Endothelial cell (in vitro differentiated cells): ENCODE measurements at places on chromosomes 5 and 9.
A peak's percentile ranks its signal among the peaks of the same experiment; 100 is the strongest.

- DNase-seq: no peak
These were observed 15.2 kb downstream of the FBXL7 start for GRCh38 chr5:15515229-15515628.

DNA sequence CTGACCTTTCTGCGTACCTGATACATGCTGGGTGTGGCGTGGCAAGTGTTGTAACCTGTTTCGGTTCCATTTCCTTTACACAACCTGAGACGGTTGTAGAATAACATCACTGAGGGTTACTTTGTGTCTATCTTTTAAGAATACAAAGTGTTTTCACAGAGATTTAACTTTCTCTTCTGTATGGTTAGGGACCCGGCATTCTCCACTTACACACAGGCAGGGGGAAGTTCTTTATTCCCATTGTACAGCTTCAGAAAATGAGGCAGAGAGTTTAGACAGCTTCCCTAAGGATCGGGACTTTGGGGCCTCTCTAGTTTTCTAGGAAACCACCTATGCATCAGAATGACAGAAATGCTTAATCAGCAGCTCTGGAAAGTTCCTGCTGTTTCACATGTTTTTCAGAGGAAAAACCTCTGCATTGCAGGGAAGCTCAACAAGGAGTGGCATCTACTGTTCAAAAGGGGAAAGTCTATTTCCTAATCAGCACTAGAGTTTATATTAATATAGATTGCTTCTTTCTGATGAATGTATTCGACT lies 41.3 kb downstream of the CAST start:
- no peak for DNase-seq

DNA sequence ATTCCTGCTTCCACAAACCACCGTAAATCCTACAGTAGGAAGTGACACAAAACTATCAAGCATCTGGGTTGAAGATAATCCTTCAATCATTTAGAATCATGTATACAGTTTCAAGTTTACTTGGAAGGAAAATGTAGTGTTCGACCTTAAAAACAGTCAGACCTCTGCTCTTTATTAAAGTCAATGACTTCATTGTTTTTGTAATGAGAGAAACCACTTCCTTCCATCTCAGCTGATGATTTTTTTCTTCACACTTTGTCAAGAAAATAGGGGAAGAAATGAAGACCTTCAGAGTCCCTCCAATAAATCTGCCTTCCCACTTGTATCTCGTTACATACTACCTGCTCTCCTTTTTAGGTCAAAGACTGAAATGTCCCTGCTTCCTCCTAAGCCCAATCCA lies 30.1 kb downstream of the TUSC1 start:
- no peak for DNase-seq

DNA sequence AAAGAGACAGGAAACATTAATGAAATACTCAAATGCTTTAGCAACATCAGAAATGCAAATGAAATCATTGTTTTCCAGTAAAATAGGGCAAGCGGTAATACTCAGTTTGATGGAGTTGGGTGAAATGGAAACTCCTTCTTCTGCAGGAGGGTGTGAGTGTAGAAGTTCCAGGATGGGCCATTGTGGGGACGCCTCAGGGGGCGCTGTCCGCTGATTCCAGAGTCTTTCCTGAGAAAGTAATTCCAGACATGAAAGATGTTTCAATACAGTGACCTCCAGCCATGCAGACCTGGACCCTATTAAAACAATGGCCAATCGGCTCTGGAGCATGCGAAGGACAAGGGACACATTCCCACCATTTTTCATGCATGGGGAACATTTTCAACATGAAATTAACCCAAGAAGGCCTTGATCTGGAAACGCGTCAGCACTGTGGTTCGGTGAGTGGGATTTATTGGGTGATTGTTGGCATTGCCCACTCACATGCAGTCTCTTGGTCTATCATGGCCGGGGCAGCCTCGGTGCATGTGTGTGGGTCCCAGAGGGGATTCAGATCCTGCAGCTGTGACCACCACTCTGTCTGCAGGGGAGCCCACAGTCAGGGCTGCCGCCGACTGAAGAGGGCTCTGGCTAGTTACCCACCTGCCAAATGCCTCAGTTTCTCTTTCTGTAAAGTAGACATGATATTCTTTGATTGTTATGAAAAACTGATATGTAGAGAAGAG lies 132.6 kb upstream of the IRX4 start:
- no peak for DNase-seq

GRCh38 chr9:86529496-86530275 lies 175.5 kb upstream of the TUT7 start:
- no peak for DNase-seq

DNA sequence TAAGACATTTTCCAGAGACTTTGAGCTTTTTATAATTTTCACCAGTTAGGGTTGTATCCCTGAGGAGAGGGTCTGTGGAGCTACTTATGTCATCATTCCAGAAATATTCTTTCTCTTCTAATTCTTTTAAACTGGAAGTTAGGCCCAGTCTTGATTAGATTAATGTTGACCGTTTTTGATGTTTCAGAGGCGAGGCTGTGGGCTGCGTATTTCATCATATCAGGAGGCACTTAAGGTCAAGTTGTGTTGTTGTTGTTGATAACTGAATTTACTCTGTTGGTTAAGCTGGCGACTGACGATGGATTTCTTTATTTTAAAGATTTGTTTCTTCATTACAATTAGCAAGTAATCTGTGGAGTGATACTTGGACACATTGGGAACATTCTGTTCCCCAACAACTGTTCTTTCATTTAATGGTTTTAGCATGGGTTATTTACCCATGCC lies 20.1 kb downstream of the IPO11 start:
- no peak for DNase-seq

- no peak for DNase-seq
These were observed 94.8 kb downstream of the NR3C1 start for GRCh38 chr5:143308731-143309130.

- no peak for DNase-seq
These were observed 71.3 kb downstream of the LIX1 start for GRCh38 chr5:97071101-97071500.

DNA sequence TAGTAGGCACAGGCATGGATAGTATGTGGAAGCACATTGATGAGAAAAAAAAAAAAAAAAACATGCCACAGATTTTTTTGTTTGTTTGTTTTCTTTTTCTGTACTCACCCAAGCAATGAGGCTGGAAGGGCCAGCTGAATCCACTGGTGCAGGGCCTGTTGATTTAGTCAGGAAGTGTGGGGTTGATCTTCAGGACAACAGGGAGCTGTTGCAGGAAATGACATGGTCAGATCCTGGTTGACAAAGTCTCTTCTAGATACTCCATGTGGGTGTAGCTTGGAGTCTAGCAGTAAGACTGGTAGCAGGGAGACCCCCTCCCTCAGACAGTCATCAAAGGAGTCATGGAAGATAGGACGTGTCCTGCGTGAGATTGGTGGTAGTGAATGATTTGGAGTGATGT lies 191.8 kb downstream of the PAPPA start:
- no peak for DNase-seq

DNA sequence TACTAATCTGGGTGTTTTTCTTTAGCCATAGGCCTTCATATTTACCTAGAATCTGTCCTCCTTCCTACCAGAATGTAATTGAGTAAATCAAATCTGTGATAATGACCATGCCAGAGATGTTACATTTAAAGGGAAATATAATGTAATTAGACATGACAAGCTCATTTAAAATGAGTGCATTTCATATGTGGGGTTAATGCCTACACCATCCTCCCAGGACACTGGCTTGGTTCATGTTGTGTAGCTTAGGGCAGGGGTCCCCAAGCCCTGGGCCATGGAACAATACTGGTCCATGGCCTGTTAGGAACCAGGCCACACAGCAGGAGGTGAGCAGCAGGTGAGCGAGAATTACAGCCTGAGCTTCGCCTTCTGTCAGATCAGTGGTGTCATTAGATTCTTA lies 276.9 kb upstream of the DAP start:
- no peak for DNase-seq

GRCh38 chr9:77488439-77489126 lies 159.5 kb downstream of the GNA14 start:
- no peak for DNase-seq

- peak; percentile 17 for DNase-seq
These were observed 94.5 kb downstream of the LMX1B start for GRCh38 chr9:126708178-126708577.

DNA sequence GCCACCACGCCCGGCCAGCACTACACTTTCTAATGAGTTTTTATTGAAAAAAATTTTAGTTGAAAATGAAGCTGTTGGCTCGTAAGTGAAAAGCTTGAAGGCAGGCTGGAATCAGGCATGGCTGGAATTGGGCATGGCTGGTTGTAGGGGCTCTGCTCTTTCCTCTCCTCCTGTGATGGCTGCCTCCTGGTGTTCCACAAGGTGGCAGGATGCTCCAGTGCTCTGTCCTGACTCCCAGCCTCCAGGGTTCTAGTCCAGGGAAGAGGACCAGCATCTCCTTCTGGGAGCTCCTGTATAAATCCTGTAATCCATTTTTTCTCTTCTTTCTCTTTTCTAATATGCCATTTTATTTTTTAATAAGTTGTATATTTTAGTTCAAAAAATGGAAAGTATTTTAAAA lies 57.2 kb upstream of the DHFR start:
- DNase-seq: peak; percentile 39

DNA sequence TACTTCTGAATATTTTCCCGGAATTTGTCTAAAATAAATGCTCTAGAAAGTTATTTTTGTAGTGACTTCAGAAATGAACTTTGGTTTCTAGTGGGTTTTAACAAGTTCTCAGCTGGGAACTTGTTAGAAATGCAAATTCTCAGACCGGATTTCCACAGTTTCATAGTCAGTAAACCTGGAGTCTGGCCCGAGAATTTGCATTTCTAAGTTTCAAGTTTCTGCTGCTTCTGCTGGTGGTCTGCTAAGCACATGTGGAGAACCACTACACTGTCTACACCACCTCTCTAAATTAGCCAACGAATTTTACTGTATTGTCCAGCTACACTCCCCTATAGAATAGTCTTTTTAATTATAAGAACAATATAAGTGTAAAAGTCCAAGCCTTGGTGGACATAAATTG lies 208.0 kb downstream of the CHSY3 start:
- DNase-seq: no peak

DNA sequence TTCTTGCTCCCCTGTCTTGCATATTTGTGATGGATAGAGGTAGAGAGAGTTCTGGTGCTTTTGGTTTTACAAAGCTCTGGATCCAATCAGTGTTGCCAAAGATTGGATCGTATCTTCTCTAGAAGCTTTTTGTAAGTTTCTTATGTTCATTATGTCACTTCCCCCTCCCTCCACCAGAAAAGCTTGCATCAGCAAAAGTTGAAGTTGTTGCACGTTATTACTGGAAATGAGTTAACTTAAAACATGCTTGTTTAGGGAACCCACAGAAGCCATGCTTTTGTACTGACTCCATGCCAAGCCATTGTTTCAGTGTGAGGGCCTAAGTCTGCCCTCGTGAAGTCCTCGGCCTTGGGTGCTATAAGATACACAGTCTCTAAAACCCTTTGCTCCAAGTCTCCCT lies 186.5 kb downstream of the ERCC6L2 start:
- no peak for DNase-seq

GRCh38 chr9:33379666-33380389 lies 22.5 kb downstream of the AQP7 start:
- no peak for DNase-seq

DNA sequence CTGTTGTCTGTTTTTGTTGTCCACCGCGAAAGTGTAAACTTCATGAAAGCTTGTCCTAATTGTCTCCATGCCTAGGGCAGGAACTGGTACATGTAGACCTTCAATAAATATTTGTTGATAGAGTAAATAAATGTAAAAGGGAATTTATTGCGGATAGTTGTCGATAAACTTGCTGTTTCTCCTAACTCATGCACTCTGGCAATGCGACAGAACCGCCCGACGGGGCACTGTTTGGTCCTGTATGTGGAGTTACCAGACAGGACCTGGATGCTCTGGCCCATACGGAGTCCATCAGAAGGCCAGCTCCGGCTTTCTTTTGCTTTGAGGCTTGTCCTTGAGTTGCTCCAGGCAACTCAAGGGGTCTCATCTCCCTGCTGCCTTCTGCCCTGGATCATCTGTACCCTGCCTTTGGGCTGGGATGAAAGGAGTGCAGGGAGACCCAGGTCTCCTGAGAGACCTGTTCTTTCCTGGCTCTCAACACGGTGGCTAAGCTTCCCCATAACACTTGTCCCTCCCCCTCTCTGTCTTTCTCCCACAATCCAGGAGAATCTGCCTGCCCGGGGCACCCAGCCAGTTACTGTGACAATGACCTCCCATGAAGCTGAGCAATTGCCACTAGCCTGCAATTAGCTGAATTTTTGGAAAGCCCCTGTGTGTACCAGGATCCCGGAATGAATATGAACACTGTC lies 149.5 kb upstream of the PTCH1 start:
- DNase-seq: no peak

DNA sequence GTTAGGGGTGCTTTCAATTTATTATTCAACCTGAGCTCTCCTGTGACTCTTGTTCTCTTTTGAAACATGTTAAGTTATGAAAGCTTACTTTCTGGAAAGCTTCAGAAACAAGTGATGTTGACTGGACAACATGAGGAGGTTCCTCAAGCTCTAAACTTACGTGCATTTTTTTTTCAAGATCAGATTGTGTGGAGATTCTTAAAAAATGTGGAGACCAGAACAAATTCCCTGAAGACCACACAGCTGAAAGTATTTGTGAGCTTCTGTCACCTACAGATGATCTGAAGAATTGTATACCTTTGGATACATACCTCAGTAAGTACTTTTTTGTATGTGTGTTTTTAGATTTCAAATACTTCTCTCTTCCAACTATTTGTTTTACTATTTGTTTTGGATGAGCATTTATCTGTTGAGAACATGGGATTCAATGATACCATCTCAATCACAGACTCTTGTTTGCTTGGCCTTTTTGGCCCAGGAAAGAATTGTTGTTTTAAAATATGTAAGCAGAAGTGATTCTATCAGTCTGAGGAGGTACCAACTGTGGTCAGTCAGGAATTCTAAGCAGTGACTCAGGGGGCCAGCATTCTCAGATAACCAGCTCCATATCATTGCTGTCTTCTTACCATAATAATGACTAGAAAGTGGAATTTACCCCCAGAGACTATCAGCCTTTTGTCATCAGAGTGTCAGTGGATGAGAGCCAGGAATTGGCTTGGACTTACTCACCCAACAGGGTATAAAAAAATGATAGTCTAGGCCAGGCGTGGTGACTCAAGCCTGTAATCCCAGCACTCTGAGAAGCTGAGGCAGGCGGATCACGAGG lies 34.4 kb upstream of the GLIPR2 start:
- no peak for DNase-seq

GRCh38 chr5:34865091-34865490 lies 26.1 kb downstream of the TTC23L start:
- DNase-seq: no peak

DNA sequence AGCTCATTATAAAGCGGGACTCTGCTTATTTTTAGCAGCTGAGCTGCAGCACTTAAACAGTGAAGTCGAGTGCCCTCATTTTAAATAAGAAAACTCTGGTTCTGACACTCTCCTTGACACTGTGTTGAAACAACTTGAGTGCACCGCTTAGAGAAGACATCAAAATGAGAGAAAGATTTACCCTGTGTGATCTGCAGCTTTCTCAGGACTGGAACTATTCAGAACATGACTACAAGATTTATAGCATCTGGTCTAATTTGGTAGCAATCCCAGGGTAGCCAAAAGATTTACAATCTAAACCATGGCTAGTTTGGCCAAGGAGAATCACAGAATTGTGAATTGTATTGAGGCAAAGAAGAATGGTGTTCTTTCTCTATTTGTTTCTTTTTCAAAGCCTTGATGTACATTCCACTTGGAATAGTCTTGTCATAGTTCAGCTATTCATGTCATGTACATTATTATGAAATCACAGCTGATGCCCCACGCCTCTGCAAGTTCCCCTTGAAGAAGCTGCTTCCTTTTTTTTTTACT lies 38.7 kb downstream of the PLEKHG4B start:
- no peak for DNase-seq

GRCh38 chr5:151222790-151223446 lies 974 bp downstream of the CCDC69 start:
- DNase-seq: no peak

GRCh38 chr5:157447201-157447637 lies 12.8 kb upstream of the NIPAL4 start:
- no peak for DNase-seq
